ENCODE measurements at places on chromosomes 1 and 21.

DNA sequence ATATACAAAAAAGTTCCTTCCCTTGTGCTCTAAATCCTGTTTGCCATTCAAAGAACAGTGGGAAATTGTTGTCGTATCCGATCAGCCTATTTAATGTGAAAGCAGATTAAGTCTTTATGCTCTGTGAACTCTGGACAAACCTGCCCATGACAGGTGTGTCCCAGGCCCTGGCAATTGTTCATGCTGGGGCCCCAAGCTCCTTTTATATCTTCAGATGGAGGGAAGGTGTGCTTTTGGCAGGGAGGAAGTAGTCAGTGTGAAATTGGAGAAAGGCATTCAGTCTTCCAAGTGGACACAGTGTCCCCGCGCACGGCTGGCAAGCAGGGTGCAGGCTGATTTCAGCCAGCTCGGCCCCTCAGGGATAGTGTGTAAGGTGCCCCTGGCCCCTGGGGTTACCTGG is 135.1 kb upstream of the F3 start:
- DNase-seq: no peak

- DNase-seq: no peak
These were observed 30.4 kb upstream of the FOXO6 start for GRCh38 chr1:41330588-41331545.

DNA sequence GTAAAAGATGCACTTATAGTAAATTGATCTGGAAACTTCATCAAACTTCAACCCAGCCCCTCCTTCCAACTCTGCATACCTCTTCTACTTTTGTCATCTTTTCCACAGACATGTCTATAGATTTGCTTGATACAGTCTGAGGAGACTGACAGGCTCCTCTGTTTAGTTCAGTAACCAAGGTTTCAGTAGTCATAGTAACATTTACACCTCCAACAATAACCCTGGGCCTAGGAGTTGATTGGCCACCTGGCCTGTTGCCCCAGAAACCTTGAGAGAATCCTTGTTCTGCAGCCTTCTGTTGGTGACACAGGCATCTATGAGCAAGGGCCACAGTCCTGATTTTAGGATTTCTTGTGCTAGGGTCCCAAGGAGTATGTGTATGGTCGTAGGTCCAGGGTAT is at the start of gene CFAP141:
Gene CFAP141, minus strand, starts transcription at position 138 of the 400 bp plus-strand sequence. Its CDS starts 26 bp downstream, at position 112.
- no peak for DNase-seq

DNA sequence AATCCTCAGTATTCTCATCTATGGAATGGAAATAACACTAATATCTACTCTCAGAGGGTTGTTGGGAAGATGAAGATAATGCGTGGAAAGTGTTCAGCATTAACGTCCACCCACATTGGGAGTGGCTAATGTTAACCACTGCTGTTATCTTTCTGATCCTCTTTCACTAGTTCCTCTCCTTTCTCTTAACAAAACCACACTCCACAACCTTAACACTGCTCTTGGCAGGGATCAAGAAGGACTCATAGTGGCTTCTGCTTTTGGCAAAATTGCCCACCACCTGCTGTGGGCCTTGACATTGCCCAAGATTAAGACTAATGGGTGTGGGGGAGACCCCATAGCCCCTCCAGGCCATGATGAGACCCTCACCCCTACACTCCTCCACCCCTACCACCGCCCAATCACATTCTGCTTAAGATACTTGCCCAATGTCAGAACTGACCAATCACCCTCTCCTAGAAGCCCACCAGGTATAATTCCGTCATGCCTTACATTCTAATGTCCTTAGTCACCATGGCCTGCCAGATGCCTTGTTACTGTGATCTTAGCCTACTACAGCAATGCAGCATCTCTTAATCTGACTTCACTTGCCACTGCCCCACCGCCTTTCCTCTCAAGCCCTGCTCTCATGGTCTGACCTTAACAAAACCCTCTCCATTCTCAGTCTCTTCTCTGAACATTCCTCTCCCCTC is 27.1 kb downstream of the DHCR24 start:
- no peak for DNase-seq

DNA sequence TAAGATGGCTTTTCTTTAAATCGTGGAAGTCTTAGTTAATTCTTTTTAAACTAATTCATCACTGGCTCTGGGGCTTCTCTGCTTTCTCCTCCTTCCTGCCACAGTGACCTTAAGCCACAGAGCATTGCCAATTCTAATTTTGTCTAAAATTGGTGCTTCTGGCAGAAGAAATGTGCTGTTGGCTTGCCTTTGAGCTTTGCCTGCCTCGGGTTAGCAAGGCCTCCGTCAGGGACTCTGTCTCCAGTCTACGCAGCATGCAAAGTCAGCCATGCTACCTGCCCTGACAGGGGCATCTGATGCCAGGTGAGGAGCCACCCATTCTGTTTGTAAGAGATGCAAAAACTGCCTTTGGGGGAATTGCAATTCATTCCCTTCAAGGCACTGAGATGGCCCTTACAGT is 25.2 kb downstream of the CLDN14 start:
- DNase-seq: no peak

- DNase-seq: no peak
These were observed 313.4 kb upstream of the C1orf174 start for GRCh38 chr1:4213366-4213973.

GRCh38 chr1:37410815-37411214 is 63.6 kb upstream of the ZC3H12A start:
- DNase-seq: no peak

DNA sequence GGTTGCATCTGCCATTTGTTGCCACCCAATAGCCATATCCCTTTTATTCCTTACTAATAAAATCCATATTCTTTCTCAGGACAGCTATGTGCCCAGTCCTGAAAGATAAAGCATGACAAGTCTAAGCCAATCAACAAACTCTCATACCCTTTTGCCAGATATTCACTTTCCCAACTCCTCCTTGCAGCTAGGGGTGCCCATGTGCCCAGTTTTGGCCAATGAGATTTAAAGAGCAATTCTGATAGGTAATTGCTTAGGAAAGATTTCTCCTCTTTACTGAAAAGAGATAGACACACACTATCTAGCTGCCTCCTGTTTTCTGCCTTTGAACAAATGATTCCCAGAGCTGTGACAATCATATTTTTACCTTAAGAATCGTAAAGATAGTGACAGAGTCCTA is 55.1 kb upstream of the LRRC8D start:
- DNase-seq: no peak

GRCh38 chr1:209585197-209585596 is 1.7 kb downstream of the CAMK1G start:
- DNase-seq: no peak

- no peak for DNase-seq
These were observed 415 bp upstream of the LAD1 start for GRCh38 chr1:201399352-201400126.

Data from SK-N-MC (cell line).